ENCODE measurements at places on chromosomes 1 and 21. TPM values are rescaled to one million over a fixed set of nuclear protein-coding genes. Genes with fewer than 3 reads are reported as not detected.

GRCh38 chr21:24420689-24421088, 1186.6 kb downstream of the MRPL39 start:
- DNase-seq, result no peak

DNA sequence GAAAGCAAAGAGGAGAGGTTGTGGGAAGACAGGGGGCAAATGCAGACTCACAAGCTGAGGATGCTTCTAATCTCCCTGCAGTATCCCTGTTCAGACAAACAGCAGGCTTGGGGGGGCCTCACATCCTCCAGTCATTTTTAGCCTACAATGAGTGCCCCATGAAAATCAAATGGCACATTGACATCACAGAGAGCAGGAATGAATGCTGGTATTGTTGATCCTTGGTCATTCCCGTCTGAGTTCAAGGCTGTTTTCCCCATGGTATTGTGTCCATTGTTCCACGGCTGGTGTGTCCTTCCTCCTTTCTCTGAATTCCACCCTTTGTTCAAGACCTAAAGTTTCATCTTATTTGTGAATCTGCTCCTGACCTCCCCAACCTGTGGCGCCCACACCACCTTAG, 545.6 kb downstream of the AJAP1 start:
- DNase-seq, result no peak

ADORA1 gene
- total RNA-seq, result not detected

GRCh38 chr1:215076322-215076721, 6.2 kb upstream of the KCNK2 start:
- DNase-seq, result no peak

BMP8A gene
- 0.14 TPM for total RNA-seq

DNA sequence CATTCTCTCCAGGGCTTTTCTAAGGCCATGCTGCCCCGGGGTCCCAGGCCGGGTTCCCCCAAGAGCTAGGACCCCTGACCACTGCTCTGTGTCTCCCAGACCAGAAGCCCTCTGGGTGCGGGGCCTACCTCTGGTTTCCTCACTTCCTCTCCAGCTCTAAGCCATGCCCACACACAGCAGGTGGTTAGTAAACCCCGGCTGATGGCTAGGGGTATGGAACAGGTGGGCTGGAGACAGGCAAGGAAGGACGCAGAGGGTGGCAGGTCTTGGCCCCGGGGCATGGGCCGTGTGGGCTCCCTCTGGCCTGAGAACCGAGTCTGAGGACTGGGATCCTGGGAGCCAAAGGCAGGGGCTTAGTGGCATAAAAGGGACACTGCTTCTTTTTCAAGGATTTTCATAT, 15.9 kb upstream of the PLCH2 start:
- no peak for DNase-seq

GRCh38 chr21:33478935-33479678, 667 bp downstream of the TMEM50B start:
- peak; percentile 37 for DNase-seq

- no peak for DNase-seq
Observed at GRCh38 chr1:188641566-188642211, 1812.9 kb downstream of the PLA2G4A start.

DNA sequence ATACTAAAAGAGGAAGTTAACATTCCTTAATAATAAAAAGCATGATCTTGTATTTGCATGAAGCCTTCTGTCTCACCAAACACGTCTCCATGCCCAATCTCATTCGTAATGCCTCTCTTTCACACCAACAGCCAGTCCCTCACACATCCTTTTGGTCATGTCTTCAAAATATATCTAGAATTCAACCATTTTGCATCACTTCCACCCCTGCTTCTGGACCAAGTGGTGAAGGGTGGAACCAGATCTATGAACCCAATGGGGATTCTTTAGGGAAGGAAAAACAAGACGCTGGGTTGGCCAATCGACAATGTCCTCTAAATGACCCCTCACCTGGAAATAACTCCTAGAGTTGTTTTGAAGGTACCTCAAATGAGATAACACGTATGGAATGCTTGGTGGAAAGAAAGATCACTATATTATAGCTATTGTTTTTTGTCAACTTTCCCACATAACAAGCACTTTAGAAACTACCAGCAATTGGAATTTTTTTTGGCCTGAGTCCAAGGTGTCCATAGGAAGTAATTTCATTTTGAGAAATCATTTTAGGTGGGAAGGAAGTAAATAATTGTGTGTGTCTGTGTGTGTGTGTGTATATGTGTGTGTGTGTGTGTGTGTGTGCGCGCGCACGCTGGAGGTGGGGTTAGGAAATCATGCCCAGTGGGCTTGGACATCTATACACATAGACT, at the start of gene KCNA10:
Gene KCNA10, minus strand, starts transcription at position 51 of the 686 bp plus-strand sequence. CDS start 388 bp downstream, outside the sequence.
- no peak for DNase-seq

CFAP107 gene
- not detected for total RNA-seq

C4BPA gene
- total RNA-seq, result not detected

NBPF26 gene
- 19.3 TPM for total RNA-seq

DNA sequence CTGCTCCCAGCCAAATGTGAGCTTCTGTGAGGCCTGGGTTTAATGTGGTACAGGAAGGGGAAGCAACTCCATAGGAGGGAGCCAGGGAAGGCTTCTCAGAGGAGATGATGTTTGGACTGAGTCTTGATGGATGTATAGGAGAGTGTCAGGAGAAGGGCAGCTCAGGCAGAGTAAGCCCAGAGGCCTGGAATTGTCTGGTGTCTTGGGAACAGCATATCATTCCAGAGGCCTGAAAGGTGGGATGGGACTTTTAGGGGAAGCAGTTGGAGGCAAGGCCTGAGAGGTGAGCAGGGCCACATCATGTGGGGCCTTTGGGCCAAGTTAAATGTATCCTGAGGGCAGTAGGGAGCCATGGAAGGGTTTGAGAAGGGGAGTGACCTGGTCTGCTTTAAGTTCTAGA, 148.6 kb upstream of the WNT4 start:
- no peak for DNase-seq

- no peak for DNase-seq
Observed at GRCh38 chr1:22557341-22557950, 5.8 kb upstream of the EPHA8 start.

- DNase-seq, result no peak
Observed at GRCh38 chr1:109283748-109284600, 1.0 kb upstream of the PSRC1 start.

C2CD4D gene
- 0.76 TPM for total RNA-seq

DNA sequence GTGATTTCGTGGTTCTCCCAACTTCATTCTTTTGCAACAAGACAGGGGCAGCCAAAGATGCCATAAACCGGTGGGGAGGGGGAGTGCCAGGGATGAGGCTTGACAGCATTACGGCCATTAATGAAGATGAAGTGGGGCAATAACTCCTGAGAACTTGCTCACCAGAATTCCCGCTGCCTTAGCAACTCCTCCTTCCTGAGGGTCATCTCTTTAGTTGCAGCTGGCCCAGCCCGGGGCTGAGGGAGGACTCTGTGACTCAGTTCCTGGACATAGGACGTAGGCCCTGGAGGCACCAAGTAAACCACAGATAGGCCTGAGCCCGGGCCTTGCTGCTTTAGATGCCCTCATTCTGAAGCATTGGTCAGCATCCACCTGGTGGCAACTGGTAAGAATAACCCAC, 330.2 kb downstream of the RRAGC start:
- DNase-seq, result no peak

All from activated naive CD8-positive, alpha-beta T cell treated with anti-CD3 and anti-CD28 coated beads for 36 hours (primary cell).